ENCODE measurements at places on chromosomes 5 and 9.

- DNase-seq: no peak
These were observed 4.8 kb downstream of the ARHGEF28 start for GRCh38 chr5:73630765-73631164.

DNA sequence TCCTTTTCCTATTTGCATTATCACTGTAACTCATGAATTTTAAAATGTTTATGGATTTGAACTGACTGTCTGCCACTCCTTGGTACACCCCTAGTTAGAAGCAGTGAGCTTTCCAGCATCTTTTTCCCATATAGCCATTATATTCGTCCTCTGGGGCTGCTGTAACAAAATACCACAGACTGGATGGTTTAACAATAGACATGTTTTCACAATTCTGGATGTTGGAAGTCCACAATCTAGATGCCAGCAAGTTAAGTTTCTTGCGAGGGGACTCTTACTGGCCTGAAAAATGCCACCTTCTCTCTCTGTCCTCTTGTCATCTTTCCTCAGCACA lies 530.0 kb downstream of the SEMA5A start:
- DNase-seq: no peak

DNA sequence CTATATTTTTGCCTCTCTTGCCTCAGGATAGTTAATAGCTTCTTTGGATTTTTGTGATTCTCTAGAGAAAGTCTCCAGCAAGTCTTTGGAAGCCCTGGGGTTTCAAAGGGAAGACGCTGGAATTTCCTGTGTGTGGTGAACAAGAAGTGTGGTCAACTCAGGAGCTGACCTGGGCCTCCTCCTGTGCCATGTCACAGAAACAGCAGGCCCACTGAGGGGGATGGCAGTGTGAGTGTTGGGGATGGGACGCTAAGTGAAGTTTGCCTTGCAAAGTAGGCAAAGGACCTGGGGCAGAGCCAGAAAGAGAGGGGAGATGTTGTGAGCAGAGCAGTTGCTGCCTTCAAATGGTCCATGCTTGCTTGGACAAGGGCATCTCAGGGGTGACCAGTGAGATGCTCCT lies 226.3 kb downstream of the DMRT2 start:
- DNase-seq: no peak

DNA sequence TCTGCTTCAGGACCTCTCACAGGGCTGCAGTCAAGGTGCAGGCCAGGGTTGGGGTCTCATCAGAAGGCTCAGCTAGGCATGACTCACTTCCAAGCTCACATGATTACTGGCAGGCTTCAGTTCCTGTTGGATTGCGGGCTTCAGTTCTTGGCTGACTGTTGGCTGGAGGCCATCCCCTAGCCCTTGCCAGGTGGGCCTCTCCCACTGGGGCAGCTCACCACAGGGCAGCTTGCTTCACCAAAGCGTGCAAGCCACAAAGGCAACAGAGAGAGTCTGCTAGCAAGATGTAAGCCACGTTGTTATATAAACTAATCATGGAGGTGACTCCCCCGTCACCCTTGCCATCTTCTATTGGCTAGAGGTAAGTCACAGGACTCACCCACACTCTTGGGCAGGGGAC lies 14.4 kb downstream of the CPLX2 start:
- DNase-seq: no peak

- DNase-seq: no peak
These were observed 218.5 kb upstream of the IRX1 start for GRCh38 chr5:3377176-3377575.

DNA sequence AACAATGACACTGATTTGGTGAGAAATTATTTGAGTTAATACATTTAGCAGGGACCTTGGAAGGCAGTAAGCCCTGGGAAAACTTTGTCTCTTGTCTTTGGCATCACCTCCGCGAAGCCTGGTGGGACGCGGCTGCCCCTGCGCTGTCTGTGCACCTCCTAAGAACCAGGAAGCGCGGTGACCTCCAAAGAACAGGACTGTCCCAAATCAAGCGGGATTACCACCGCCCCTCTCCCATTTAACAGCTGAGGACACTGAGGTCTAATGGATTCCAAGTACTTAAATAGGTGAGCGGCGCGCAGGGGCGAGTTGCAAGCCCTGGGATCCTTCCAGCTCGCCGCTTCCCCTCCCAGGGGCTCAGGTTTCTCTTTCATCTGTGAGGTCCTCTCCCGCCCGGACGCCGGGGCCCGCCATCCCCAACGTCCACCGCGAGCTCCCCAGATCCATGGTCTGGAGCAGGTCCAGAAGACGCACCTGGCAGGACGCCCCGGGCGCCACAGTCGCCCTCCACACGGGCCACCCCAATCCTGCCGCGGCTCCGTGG lies 432 bp downstream of the STARD4 start:
- DNase-seq: no peak

DNA sequence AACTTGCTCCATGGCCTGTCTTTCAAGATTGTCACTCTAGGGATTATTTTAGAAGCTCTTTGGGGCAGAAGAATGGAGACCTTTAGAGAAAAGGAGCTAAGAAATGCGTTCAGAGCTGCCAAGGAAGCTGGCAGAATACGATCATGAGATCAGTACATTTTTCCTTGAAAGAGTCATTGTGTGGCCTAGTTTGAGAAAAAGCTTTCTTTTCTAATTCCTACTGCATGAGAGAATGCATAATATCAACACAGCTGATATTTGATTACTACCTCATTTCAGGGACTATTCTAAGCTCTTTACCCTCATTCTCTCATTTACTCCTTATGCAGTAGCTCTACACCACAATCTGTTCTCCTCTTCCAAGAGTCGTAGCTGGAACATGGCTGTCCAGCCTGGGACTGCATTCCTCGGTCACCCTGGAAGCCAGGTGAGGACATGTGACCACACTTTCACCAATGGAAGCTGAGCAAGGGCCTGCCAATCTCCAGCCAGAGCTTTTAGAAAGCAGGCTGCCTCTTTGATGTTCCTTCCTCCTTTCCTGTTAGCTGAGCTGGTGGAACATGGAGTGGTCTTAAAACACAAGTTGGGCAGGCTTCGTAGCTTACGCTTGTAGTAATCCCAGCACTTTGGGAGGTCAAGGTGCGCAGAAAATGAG lies 99.3 kb upstream of the LHFPL2 start:
- DNase-seq: peak; percentile 28

DNA sequence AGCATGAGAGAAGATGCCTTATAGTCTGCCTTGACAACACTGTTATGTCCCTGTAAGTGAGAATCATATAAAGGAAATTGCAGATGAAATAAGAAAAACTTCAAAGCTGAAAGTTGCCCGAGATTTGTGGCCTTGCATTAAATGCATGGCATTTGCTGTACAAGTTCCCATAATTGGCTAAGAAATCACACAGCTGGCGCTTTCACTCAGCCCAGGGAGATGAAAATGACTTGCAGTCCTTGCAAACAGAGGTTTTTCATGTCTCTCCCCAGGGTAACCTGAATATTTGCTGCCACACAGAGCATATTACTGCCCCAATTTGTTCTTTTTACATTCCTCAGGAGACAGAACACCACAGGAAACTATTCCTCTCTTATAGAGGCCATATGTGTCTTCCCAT lies 174.8 kb downstream of the FAM114A2 start:
- DNase-seq: no peak

DNA sequence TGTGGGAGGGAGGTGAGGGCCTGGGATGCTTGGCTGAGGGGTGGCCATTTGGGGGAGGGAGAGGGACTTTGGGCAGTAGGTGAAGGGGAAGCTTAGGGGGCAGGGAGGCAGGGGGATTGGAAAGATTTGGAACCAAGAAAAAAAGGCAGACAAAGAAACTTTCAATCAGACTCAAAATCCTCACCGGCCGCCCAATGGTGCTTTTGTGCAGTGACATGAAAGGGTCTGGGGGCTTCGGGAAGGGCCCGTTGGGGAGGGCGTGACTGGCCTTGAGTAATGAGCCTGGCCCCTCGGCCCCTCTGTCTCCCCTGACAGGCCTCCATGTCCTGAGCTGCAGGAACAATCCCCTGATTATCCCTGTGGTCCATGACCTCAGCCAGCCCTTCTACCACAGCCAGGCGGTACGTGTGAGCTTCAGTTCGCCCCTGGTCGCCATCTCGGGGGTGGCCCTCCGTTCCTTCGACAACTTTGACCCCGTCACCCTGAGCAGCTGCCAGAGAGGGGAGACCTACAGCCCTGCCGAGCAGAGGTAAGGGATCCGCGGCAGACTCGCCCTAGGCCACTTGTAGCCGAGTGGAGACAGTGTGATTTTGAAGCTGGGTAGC lies 181.1 kb downstream of the PAPPA start:
- DNase-seq: no peak

DNA sequence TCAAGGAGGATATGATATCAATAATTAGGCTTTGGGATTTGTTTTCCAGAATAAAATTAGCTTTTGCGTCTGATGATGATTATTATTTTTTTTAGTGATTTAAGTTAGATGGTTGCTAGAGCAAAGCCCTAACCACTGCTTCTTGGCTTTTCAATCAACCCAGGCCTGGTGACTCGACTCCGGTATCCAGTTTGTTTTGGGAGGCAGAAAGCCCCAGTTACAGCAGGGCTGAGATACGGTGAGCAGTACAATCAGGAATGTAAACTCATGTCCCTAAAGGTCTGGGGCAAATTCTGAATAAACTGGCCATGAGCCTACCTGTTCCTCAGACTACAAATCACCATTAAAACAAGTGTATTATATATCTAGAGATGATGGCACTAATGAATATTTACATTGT lies 24.4 kb upstream of the CYFIP2 start:
- DNase-seq: no peak

DNA sequence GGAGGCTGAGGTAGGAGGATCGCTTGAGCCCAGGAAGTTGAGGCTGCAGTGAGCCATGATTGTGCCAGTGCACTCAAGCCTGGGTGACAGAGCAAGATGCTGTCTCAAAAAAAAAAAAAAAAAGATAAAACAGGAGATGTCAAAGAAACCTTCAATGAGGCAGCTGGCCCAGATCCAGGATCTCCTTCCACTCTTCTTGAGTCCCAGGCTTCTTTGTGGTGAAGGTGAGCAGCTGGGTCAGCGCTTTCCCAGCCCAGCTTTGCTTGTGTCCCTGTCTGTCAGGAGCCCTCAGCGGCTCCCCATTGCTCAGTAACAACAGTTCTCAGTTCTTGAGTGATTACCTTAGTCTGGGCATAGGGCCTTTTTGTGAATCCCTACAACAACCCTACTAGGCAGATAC lies 69.4 kb upstream of the PSD2 start:
- DNase-seq: no peak

DNA sequence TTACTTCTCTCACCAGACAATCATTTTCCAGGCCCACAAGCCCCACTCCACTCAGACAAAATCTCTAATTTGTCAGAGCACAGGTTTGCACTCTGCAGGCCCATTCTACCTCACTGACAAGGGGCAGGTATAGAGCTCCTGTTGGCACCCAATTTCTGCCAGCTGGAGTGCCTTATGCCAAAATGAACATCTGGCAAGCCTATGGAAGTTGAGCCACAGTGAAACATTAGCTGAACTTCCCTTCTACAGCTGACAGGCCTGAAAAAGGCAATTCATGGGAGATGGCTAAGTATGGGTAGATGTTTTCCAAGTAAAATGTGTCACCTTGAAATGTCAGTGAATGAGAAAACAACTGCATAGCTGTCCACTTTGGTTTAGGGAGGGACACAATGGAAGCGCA lies 87.0 kb downstream of the SPOCK1 start:
- no peak for DNase-seq

DNA sequence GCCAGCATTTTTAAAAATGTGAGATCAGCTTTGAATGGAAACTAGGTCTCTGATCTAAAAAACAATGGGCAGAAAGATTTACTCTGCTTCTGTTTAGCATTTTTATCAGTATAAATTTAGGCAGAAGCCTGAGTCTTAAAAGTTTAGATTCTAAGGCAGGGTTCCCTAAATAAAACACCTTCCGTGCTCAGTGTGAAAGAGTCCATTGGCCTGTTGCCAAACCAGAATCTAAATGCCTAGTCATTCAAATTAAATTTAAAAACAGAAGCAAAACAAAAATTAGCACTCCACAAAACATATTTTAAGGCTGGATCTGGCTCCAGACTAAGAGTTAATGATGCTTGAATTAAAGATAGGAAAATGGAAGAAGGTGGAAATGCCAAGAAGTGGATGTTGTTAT lies 4.5 kb downstream of the TYRP1 start:
- no peak for DNase-seq

- no peak for DNase-seq
These were observed 5.2 kb upstream of the ANXA6 start for GRCh38 chr5:151162776-151163175.
